T-helper 17 cell (primary cell): ENCODE measurements at places on chromosomes 7 and 10.

DNA sequence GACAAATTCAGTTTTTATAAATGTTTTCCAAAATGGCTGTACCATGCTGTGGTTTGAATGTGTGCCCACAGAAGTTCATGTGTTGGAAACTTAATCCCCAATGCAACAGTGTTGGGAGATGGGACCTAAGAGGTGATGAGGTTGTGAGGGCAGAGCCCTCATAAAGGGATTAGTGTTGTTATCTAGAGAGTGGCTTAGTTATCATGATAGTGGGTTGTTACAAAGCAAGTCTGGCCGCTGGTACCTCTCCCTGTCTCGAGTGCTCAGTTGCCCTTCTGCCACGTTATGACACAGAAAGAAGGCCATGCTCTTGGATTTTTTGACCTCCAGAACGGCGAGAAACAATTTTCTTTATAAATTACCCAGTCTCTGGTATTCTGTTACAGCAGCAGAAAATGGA, 119.0 kb downstream of the BTAF1 start:
- DNase-seq = no peak
- H3K4me1 ChIP-seq = peaks cover 3% of the 10 kb centered on the region
- no peak overlapping the region for H3K27ac ChIP-seq
- no peaks in the 10 kb centered on the region for H3K27me3 ChIP-seq
- no peaks in the 10 kb centered on the region for H3K36me3 ChIP-seq
- no peak overlapping the region for H3K4me3 ChIP-seq

- DNase-seq = no peak
- no peaks in the 10 kb centered on the region for H3K27me3 ChIP-seq
- peaks cover 4% of the 10 kb centered on the region for H3K36me3 ChIP-seq
- peak overlapping the region; percentile 94 for H3K27ac ChIP-seq
Measured at GRCh38 chr7:148773334-148773733, 74.6 kb downstream of the CUL1 start.

GRCh38 chr7:90709501-90710465, 113.7 kb downstream of the CDK14 start:
- H3K4me3 ChIP-seq = no peak overlapping the region
- no peak overlapping the region for H3K27ac ChIP-seq
- H3K27me3 ChIP-seq = no peaks in the 10 kb centered on the region
- no peak for DNase-seq

DNA sequence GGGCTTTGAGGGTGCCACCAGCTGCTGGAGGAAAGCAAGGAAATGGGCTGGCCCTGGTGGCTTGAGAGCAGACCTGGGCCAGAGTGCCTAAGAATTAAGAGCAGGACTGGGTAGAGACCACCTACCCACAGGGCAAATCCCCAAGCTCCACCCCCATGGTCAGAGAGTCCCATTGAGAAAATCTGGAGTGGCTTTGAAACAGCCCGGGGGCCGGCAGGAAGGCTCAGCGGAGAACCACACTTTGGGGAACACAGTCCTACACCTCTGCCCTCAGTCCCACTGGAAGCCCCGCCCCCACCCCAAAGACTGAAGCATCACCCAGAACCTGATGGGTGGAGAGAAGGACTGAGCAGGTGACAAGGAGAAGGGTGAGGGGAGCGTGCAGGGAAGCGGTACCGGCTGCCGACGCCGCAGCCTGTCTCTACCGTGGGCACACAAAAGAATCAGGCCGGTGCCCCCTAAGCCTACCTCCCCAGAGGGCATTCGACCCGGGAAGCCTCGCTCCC, 3.6 kb downstream of the SMARCD3 start:
- peak overlapping the region; percentile 81 for H3K4me3 ChIP-seq
- H3K27ac ChIP-seq = peak overlapping the region; percentile 88
- H3K4me1 ChIP-seq = peaks cover 37% of the 10 kb centered on the region
- H3K36me3 ChIP-seq = peaks cover 5% of the 10 kb centered on the region

- no peak overlapping the region for H3K27ac ChIP-seq
- no peak for DNase-seq
- no peaks in the 10 kb centered on the region for H3K4me1 ChIP-seq
- H3K27me3 ChIP-seq = peaks cover 9% of the 10 kb centered on the region
- H3K36me3 ChIP-seq = no peaks in the 10 kb centered on the region
Measured at GRCh38 chr10:117936141-117936540, 110.6 kb downstream of the RAB11FIP2 start.
